T-helper 2 cell treated with Interferon-gamma antibody and Interleukin-4, amounts not matched to agents 100 ng/mL and 5 ng/mL, for 36 hours (primary cell): ENCODE measurements at places on chromosomes 7 and 10. TPM values are rescaled to one million over a fixed set of nuclear protein-coding genes. Genes with fewer than 3 reads are reported as not detected.

Gene OR2A12
- not detected in 2 replicates for total RNA-seq

Gene MORN4
- 1.2 and 1.3 TPM in 2 replicates for total RNA-seq

Gene HHEX
- total RNA-seq = 0.11 TPM in 1 of 2 replicates, not detected in the other

Gene RNLS
- 1.2 and 3.1 TPM in 2 replicates for total RNA-seq

Gene TBX20
- total RNA-seq = 0.25 and 0.39 TPM in 2 replicates

Gene LRRC17
- 0.16 and 0.18 TPM in 2 replicates for total RNA-seq

Gene AEBP1
- 19.0 and 21.4 TPM in 2 replicates for total RNA-seq

Gene TMEM273
- total RNA-seq = 39.4 and 41.0 TPM in 2 replicates

Gene MCM10
- 61.7 and 65.0 TPM in 2 replicates for total RNA-seq

Gene VIPR2
- total RNA-seq = 2.2 and 2.5 TPM in 2 replicates

Gene MOGAT3
- total RNA-seq = not detected in 2 replicates

Gene SHTN1
- total RNA-seq = 0.32 and 0.75 TPM in 2 replicates

Gene NME8
- total RNA-seq = not detected in 2 replicates

Gene ANXA8L1
- 0.52 and 0.86 TPM in 2 replicates for total RNA-seq

Gene VPS50
- total RNA-seq = 19.7 and 27.8 TPM in 2 replicates

Gene ENO4
- total RNA-seq = not detected in 2 replicates

Gene TRPV5
- not detected in 2 replicates for total RNA-seq

Gene LAMB4
- not detected in 2 replicates for total RNA-seq

Gene CLCN1
- 0.09 TPM in 1 of 2 replicates, not detected in the other for total RNA-seq

Gene ABCB1
- total RNA-seq = 2.4 and 3.7 TPM in 2 replicates

Gene AZGP1
- total RNA-seq = not detected in 2 replicates

Gene ITGB8
- total RNA-seq = not detected in 2 replicates

Gene SLC16A9
- 0.50 and 0.68 TPM in 2 replicates for total RNA-seq

Gene MTPN
- total RNA-seq = 126 and 129 TPM in 2 replicates

Gene NODAL
- total RNA-seq = 0.09 and 0.11 TPM in 2 replicates

Gene CBLL1
- total RNA-seq = 46.3 and 48.1 TPM in 2 replicates

Gene CALHM1
- 0.25 and 0.27 TPM in 2 replicates for total RNA-seq

Gene NUP205
- total RNA-seq = 101 and 103 TPM in 2 replicates

Gene CFAP70
- 0.20 and 0.25 TPM in 2 replicates for total RNA-seq

Gene MDFIC
- total RNA-seq = 90.1 and 93.5 TPM in 2 replicates

Gene ACTR3C
- total RNA-seq = 11.0 and 11.7 TPM in 2 replicates

Gene C10orf71
- not detected in 2 replicates for total RNA-seq

Gene IFIT1B
- total RNA-seq = not detected in 2 replicates

Gene LRRC4
- not detected in 2 replicates for total RNA-seq

Gene CPA4
- total RNA-seq = not detected in 2 replicates

Gene CADPS2
- not detected in 2 replicates for total RNA-seq

Gene ADRB1
- total RNA-seq = not detected in 2 replicates

Gene LAMB1
- not detected in 2 replicates for total RNA-seq

Gene SORCS1
- total RNA-seq = not detected in 2 replicates

Gene CYP3A7
- not detected in 2 replicates for total RNA-seq

Gene TRIM50
- total RNA-seq = not detected in 2 replicates

Gene ITPRID1
- not detected in 2 replicates for total RNA-seq

Gene C7orf33
- total RNA-seq = not detected in 2 replicates

Gene SLC13A1
- 0.05 TPM in 1 of 2 replicates, not detected in the other for total RNA-seq

Gene CLRN3
- not detected in 2 replicates for total RNA-seq

Gene PTPRN2
- total RNA-seq = 5.1 and 5.4 TPM in 2 replicates

Gene SLC26A5
- total RNA-seq = not detected in 2 replicates
